Hematopoietic multipotent progenitor cell treated with erythropoietin and hydrocortisone succinate and interleukin-3 and kit ligand, for 15 days (in vitro differentiated cells): ENCODE measurements at places on chromosomes 1 and 21.
A peak's percentile ranks its signal among the peaks of the same experiment; 100 is the strongest.

DNA sequence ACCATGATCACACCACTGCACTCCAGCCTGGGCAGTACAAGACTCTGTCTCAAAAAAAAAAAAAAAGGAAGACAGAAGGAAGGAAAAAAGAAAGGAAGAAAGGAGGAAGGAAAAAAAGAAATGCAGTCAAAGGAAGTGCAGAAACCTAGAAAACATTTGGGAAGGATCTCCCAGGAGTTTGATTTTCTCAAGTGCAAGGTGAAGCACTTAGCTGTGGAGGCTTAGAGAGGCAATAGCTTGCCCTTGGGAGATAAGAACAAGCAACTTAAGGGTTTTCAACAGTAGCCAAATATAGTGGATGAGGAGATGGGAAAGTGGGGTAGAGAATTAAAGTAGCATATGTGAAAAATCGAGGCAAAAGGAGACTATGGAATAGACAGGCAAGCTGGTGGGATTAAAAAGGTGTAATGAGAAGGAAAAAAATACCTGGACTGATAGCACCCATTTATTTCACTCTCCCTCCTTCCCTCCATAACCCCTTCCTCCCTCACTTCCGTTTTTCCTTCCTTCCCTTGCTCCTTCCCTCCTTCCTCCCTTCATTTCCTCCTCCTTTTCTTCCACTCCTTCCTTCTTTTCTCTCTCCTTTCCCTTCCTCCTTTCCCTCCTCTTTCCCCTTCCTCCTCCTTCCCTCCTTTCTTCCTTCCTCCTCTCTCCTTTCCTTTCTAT is 6.8 kb upstream of the FAM89A start:
- DNase-seq, result peak; percentile 30

DNA sequence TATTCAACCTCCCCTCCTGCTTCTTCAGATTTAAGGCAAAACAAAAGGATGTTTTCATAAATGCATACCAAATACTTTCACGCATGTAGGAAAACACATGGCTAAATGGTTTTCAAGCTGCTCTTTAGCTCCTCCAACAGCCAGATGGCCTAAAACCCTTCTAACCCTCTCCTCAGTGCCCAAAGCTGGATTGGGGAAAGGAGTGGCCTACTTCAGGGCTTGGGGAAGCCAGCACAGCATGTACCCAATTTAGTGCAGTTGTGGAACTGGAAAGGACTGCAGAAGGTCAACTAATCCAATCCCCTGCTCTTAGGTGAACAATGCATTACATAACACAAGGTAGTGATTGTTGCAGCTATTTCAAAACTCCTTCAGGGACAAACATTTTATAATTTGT is 9.3 kb downstream of the F5 start:
- DNase-seq, result no peak

GRCh38 chr1:26750428-26750827 is 37.3 kb upstream of the PIGV start:
- DNase-seq, result peak; percentile 35

DNA sequence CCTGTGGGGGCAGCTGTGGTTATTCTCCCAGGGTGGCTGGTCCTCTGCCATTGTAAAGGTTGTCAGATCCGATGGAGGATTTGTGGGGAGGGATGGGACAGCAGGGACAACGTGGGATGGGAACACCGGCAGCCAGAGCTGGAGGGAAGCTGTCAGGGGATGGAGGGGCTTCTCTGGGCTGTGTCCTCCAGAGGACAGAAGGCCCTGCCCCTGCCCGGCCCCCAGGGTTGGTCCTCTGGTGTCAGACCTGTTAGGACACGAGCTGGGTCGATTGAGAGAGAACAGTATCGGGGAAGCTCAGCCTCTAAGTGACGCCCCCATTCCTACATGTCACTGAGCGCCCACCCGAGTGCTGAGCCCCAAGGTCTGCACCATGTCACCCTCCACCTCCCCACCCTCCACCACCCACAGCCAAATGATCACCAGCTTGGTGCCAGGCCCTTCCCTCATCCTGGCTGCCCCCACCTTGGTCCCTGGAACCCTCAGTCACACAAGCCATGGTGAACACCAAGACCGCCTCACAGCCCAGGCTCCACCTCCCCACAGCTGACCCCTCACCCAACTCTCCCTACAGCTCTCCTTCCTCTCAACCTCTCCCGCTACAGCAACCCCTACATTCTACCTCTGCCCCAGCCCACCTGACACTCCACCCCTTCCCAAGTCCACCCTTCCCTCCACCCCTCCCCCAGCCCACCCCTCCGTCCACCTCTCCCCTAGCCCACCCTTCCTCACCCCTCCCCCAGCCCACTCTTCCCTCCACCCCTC is 244.4 kb downstream of the MATN1 start:
- no peak for DNase-seq

GRCh38 chr1:1826356-1827088 is 48.3 kb upstream of the NADK start:
- DNase-seq, result no peak

- no peak for DNase-seq
Observed at GRCh38 chr1:6464514-6464836, 1.5 kb downstream of the TNFRSF25 start.

DNA sequence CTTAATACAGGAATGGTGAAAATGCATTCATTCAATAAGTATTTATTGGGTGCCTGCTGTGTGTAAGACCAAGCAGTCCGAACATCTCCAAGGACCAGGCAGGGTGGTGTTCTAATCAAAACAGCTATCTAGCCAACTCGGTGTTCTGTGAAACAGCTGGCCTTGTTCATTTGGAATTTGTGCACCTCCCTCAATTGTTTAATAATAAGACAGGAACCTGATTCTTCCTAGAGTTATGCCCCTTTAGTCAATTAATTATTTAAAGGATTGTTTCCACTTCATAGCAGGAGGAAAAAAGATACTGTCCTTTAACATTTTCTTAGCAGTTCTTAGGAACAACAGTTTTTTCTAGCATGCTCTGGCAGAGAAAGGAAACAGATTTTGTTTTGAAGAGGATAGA is 30.4 kb downstream of the S100A10 start:
- no peak for DNase-seq

DNA sequence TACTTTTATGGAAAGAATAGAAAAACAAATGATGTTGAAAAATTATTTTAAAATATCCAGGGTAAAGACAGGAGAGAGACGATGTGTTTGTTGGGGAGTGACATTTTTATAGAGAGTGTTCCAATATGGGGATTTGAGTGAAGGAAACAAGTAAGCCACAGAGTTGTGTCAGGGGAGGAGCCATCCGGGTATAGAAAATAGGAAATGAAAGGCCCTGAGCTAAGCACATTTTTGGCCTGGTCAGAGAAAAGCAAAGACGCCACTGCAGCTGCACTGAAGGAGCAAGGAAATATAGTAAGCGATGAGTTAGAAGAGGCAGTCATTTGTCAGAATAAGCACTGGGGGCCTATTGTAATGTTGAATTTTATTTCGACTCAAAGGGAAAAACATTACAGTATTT is 107.3 kb upstream of the ADGRL4 start:
- DNase-seq, result no peak

- DNase-seq, result no peak
Observed at GRCh38 chr1:87307931-87308330, 20.7 kb upstream of the LMO4 start.

- DNase-seq, result no peak
Observed at GRCh38 chr1:82052563-82052962, 251.8 kb downstream of the ADGRL2 start.

DNA sequence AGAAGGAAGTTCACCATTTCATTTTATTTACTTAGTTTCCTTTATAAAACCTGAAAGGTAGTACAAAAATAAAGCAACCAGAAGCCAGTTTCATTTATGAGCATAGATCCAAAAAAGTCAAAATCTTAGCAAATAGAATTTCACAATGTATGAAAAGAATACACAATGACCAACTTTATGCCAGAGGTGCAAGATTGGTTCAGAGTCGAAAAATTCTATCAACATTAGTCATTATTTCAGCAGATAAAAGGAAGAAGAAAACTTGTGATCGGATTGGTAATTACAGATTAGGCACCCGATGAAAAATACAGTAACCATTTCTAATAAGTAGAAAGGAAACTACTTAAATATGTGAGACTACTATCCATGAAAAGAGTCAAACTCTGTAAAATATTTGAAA is 89.1 kb downstream of the ITSN1 start:
- no peak for DNase-seq

DNA sequence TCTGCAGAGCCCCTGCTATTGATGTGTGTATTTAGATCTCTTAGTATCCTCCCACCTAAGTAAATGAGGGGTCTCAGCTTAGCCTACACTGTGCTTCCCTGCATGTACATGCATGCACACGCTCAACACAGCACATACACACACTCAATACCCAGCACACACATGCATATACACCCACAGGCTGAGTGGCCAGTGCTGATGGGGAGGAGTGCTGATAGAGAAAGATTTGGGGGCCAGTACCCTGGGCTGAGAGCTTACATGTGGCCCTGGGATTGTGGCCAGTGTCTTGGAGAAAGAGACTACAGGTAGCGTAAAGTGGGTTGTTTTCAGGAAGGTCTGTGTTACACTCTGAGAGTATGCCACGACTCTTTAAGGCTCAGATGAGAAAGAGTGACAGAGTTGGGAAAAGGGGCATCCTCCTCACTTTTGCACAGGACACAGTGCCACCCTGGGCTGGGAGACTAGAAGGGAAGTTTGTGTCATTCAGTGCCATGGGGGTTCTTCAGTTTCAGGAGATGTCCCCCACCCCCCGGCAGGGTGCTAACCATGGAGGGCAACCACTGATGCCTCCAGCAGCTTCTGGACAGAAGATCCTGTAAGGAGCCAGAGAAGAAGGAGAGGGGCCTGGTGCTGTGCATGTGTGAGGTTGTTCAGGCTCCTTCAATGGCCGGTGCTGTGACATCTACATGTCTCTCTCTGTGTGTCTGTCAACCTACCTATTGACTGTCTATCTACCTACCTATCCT is 166.8 kb downstream of the RHOU start:
- DNase-seq, result no peak

DNA sequence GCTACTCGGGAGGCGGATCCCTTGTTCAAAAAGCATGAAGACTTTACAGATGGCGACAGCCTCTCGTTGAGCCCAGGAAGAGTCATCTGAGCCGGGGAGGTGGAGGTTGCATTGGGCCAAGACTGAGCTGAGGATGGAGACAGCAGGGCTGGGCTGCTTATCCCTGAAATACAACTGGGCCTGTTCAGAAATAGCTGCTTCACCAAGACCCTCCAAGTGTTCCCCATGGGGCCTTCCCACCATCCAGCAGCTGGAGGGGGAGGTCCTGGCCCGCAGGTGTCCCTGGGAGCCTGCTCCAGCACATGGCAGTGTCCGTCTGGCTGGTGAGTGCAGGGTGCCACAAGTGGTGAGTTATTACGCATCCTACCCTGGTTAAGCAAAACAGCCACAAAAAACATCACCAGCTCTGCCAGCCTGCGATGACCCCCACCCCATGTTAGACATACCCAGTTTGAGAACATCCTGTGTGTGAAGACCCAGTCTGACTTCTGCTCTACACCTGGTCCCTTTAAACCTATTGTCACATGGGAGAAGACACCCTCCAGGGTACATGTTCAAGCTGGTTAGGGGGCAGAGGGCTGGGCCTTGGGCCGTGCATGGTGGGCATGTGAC is 93.1 kb upstream of the TMPRSS2 start:
- no peak for DNase-seq

GRCh38 chr1:58618303-58618702 is 41.3 kb upstream of the TACSTD2 start:
- no peak for DNase-seq

- no peak for DNase-seq
Observed at GRCh38 chr1:21262293-21263051, 27.8 kb downstream of the ECE1 start.

DNA sequence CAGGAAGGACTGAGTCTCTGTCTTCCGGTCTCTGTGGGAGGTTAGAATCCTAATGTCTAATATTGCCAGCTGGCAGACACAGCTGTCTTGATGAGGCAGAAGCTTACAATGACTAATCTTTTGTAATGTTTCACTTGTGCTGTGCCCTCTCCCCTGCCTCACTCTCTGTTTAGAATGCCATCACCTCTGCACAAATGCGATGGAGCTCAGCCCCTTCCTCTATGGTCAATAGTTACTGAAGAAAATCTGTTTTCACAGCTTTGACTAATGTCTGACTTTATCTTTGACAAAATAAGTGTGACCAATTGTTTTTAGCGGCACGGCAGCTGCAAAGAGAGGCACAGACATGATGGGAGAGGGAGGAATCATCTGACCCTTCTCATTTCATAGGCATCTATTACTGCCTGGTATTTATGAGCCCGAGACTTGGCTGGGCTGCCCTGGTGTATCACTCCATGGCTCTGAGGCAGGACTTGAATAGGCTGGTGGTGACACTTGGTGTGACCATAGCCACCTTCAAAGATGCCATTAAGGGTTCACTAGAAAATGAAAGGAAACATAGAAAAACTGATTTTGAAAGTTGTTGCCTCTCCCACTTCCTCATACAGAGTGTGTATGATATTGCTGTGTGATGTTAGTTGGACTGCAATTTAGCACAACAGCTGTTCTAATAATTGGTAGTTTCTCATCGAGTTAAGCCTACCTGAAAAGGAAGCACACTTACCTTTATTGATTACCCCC is 163.2 kb upstream of the NBPF11 start:
- DNase-seq, result no peak

DNA sequence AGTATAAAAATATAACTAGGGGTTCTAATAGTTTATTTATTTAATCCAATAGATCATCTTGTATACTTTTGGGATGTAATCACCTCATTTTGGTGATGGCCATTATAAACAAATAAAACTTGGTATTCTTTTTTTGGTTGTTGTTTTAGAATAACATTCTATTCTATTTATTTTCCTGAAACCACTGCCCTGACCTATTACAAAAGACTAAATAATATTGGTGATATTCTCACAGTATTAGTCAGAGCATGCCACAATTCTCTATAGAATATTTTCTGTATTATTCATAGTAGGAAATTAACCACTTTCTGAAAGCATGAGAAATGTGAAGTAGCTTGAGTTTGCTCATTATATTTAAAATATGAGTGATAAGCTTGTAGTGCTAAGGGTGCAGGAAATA is 54.1 kb upstream of the LRRC7 start:
- DNase-seq, result no peak

- DNase-seq, result no peak
Observed at GRCh38 chr1:185741551-185741950, 7.4 kb downstream of the HMCN1 start.

- no peak for DNase-seq
Observed at GRCh38 chr1:54112027-54112426, 40.8 kb downstream of the CDCP2 start.

GRCh38 chr1:212630158-212630900 is 21.8 kb downstream of the ATF3 start:
- peak; percentile 35 for DNase-seq

- DNase-seq, result no peak
Observed at GRCh38 chr1:1144122-1144842, 28.4 kb upstream of the C1orf159 start.

- DNase-seq, result no peak
Observed at GRCh38 chr1:97745912-97746311, 174.9 kb downstream of the DPYD start.

GRCh38 chr1:153953859-153954365 is 4.5 kb downstream of the CRTC2 start:
- no peak for DNase-seq

DNA sequence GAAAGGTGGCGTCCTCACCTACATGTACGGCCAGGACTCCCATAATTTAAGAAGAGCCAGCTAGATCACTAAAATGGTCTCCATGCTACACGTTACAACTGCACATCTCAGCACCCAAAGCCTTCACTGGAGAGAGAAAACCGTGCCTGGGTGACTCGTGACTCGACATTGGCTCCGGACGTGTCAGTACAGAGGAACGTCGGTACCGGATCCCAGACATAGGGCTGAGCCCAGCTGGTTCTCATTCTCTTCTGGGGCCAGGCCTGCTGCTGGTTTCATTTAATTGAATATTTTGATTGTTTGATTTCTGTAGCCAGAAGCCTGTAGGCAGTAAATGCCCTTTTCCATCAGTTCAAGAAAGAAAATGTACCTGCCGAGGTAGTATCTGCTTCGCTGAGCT is 93.1 kb downstream of the HHIPL2 start:
- DNase-seq, result no peak
